Activated naive CD4-positive, alpha-beta T cell treated with anti-CD3 and anti-CD28 coated beads, Interleukin-2, amount 10 ng/mL, durations not matched to agents 7 days and 5 days (primary cell): ENCODE measurements at places on chromosomes 16 and 17.
A peak's percentile ranks its signal among the peaks of the same experiment; 100 is the strongest.

DNA sequence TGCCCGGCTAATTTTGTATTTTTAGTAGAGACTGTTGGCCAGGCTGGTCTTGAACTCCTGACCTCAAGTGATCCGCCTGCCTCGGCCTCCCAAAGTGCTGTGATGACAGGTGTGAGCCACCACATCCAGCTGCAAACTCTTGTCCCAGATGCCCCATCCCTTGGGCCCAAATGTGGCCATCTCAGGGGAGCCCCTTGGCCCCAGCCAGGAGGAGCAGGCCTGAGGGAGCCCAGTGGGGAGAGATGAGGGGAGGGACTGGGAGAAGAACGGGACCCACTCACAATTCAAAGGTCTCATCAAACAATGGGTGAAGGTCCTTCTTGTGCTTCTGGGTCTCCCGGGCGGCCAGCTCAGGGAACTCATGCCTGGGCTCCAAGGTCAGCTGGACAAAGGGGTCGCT is 14.5 kb downstream of the UNC13D start:
- DNase-seq, result no peak

GRCh38 chr17:39653662-39654331 is 11.4 kb upstream of the TCAP start:
- peak; percentile 90 for DNase-seq

DNA sequence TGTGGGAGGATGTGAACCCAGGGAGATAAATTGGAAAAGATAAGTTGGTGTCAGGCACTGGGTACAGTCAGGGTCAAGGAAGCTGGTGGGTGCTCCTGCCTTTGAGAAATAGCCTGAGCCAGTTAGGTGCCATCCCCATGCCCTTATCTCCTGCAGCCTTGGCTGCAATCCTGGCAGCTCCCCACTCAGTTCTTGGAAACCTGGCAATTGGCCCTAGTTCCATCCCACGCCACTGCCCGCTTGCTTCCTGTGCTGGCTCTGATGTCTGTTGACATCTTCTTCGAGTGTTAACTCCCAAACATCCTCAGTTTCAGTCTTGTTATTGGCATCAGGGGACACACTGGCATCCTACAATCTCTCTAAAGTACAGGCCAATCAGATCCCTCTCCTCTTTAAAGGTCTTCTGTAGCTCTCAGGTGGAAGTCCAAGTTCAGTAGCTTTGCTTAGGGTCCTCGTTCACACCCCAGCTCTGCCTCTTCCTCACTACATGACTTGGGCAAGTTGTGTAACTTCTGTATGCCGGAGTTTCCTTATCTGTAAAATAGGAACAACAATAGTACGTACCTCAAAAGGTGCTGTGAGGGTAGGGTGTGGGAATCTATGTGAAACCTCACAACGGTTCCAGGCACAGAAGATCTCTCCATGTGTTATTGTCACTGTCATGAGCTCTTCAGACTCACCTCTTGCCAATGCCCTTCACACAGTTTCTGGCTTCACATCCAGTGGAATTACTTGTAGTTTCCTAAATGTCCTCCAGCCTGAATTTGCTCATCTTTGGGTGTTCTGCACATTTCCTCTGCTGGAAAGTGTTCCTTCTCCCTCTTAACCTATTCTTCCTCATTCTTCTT is 13.5 kb upstream of the PRKAR1A start:
- DNase-seq, result no peak

DNA sequence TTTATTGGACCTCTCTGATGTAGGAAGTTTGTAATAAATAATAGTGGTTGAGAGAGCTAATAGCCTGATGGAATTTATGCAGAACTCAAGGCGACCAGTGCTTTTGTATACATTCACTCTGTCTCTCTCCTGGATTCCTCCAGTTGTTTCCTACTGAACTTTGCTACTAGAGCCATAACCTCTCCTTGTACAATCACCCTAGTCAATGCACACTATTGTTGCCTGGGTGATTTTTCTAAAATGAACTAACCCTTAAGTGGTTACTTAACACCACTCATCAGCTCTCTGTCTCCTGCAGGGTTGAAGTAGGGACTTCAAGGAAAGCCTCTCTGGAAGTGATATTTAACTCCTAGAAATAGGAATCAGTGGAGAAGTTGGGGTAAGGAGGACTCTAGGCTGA is 9.7 kb downstream of the PHKB start:
- DNase-seq, result no peak

DNA sequence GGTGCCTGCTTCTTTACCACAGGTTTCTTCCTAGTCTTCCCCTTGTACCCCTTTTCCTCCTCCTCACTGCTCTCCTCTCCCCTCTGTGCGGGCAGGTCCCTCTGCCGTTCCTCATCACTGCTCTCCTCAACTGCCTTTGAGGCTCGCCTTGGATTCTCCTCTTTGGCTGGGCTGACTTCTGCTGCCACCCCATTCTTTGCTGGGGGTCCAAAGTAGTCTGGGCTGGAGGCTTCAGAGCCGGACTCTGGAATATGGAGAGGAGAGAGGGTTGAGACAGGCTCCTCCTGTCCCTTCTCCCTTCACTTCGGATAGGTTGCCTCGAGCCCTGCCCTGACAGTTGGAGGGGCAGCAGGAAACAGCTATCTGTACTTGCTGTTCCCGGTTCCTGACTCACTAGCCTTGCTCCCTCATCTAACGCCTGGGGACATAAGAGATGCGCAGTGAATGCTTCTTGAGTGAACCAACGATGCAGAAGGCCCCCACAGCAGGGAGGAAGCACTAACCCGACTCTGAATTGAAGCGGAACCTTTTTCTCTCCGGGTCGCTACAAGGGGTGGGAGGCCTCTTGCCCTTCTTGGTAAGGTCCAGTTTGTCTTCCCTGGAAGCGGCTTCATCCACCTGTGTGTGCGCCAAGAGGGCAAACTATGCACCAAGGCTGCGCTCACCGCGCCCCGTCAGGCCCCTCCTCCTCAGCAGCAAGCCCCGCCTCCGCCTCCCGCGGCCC is 655 bp downstream of the HIRIP3 start:
- peak; percentile 86 for DNase-seq

DNA sequence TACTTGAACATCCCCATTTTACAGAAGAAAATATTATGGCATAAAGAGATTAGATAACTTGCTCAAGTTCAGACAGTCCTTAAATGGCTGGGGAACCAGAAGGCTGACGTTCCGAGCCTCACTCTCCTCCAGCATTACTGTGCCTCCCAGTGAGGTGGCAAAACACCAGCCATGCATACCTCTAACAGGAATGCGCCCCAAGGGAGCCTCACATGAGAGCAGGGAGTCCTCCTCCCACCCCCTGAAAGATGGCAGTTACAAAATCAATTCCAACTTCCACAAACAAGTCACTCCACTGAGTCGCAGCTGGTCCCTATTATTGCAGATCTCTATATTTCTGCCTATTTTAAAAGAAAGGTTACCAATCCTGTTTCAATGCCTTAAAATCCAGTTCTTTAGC is 55.5 kb downstream of the ANKFY1 start:
- DNase-seq, result no peak

DNA sequence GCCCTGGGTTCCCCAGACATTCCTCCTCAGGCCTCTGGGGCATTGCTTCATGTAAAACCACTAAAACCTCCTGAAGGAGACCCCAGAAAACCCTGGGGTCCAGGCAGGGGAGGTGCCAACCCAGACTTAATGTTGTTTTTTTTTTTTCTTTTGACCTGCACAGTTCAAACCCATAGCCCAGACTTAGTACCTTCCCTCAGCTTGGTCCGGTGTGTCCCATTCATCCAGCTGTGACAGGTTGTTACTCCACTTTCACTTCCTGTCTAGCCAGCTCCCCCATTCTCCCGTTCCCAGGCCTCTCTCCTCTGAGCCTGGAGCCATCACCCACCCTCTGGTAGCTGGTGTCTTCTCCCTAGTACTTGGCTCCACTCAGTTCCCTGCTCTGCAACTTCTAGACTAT is 4.8 kb downstream of the CDR2L start:
- no peak for DNase-seq

DNA sequence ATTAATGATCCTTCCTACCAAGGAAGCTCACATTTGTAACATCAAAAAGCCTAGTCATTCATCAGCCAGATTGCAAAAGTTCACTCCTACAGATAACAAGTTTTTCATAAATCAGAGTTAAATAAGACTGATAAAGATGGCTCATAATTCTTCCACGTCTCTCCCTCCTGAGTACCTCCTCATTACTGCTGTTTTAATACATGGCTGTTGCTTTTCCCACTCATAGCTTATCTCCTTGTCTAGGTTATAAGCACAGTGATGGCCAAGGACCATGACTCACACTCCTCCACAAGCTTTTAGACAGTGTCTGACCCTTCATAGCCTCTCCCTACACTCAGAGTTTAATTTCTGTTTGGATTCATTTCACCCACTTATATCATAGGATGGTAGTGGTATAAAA is 100.9 kb upstream of the MON1B start:
- no peak for DNase-seq

- DNase-seq, result no peak
Observed at GRCh38 chr16:50081428-50082018, 15.8 kb downstream of the HEATR3 start.

DNA sequence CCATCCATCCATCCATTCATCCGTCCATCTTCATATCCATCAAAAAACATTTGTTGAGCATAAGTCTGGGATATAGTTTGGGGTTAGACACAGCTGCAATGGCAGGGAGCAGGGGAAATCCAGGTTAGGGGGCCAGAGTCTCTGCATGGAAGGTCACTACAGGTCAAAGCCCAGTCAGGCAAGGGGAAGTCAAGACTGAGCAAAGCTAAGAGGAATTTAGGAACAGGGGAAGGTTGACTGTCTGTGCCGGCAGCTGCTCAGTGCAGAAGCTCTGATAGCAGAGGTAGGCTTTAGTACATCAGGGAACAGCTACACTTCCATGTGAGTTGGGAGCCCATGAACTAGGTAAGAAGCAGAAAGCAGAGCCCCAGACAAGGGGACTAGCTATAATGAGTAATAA is 68.1 kb downstream of the IRF8 start:
- DNase-seq, result no peak

DNA sequence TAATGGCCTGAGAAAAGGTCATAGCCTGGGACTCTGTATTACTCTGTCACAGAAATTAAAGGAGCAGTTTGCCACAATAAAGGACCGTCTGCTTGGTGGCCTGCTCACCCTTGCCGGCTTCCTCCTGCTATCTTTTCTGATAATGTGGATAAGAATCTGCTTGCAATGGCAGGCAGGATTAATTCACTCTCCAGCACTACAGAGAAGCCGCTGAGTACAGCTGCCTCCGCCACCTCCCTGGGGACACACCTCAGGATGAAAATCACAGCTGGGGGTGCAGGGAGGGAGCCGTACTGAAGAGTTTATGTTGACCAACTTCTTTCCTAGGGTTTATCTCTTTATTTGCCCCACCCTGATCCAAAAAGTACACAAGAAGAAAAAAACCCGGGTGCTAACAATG is 245.9 kb upstream of the RPL38 start:
- no peak for DNase-seq

DNA sequence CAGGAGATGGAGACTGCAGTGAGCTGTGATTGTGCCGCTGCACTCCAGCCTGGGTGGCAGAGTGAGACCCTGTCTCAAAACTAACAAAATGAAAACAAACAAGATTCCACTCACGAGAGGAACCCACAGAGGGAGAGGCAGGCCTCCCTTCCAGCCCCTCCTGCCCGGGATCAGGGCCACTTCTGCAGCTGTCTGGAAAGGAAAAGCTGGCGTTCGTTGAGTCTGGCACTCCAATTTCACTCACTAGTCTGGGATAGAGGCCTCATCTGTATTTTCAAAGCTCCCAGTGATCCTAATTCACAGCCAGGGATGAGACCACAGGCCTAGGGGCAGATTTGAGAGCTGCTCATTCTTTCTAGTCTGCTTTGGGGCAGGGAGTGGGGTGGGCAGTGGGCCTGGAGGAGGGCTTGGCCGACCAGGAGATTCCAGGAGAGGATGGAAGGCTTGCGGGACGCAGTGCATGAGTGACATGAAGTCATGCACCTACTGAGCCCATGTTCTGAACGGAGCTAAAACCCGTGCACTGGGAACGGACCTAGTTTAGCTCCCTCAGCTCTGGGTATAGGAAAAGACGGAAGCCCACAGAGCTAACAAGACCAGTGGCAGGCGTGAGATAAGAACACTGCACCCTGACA is 54.0 kb downstream of the COTL1 start:
- DNase-seq, result no peak

DNA sequence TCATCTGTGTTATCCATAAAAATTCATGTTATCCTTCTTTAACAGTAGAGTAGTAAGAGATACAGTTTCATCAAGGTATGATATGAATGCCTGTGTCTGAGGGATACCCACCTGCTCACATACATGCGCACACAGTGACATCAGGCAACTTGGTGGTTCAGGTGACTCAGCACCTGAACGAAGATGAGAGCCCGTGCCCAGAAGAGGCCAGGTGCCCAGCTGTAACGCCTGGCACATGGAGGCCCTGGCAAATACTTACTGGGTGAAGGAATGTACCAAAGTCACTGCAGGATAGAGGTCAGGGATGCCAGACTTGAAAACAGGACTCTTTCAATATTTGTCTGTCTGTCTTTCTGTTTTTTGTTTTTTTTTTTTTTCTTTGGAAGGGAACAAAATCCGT is 72.6 kb upstream of the LGALS9 start:
- DNase-seq, result no peak

- no peak for DNase-seq
Observed at GRCh38 chr16:53614346-53614745, 89.3 kb downstream of the RPGRIP1L start.

DNA sequence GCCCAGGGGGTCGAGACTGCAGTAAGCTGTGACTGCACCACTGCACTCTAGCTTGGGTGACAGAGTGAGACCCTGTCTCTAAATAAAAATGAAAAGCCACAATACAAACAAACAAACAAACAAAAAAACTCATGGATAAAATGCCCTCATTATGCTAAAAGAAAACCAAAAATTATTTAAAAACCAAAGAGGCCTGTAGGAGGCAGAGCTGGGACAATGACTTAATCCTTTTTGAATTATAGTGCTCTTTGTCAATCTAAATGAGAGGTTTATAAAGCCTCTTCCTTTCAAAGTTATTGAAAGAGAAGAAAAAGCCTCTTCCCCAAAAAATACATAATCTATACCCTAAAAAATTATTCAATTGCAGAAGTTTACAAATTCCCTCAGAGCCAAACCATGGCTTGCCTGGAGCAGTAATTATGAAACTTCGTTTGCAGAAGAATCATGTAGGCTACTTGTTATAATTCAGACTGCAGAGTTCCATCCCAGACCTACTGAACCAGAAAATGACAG is 18.5 kb downstream of the CRLF3 start:
- DNase-seq, result no peak

GRCh38 chr16:30437511-30438046 is 7.7 kb upstream of the DCTPP1 start:
- DNase-seq, result no peak

DNA sequence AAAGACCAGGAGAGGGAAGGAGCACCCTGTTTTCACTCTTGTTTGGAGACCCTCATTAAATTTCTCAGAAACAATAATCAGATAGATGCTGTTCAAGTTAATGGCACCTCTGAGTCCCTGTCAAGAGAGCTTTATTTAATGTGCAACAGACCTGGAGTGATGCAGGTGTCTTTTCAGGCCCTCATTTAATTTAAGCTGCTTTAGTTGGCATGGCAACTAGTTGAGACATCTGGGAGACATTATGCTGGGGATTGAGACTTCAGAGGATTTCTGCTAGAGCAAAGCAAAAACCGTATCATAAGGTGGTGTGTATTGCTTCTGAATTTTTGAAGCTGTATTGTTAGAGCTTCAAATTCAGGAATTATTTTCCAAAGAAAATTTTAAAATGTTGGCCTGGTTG is 108.5 kb downstream of the NLK start:
- no peak for DNase-seq
